ENCODE measurements at places on chromosomes 1 and 21. TPM values are rescaled to one million over a fixed set of nuclear protein-coding genes. Genes with fewer than 3 reads are reported as not detected.

The LPAR3 gene
- total RNA-seq = not detected

The RHD gene
- total RNA-seq = not detected

The OR2T33 gene
- total RNA-seq = not detected

The S100B gene
- not detected for total RNA-seq

The CLCA4 gene
- not detected for total RNA-seq

The CLDN19 gene
- total RNA-seq = 0.03 TPM

The ZSWIM5 gene
- 3.3 TPM for total RNA-seq

The CASZ1 gene
- total RNA-seq = 2.2 TPM

The SLC6A9 gene
- 0.55 TPM for total RNA-seq

The RIPK4 gene
- total RNA-seq = 0.06 TPM

The HES3 gene
- not detected for total RNA-seq

The MFSD2A gene
- 4.3 TPM for total RNA-seq

The UBE2U gene
- total RNA-seq = not detected
